ENCODE measurements at places on chromosomes 11 and 22. TPM values are rescaled to one million over a fixed set of nuclear protein-coding genes. Genes with fewer than 3 reads are reported as not detected.

SLC5A1 gene
- 0.38 TPM for polyA plus RNA-seq

FXYD6 gene
- polyA plus RNA-seq: 14.8 TPM

PANX3 gene
- not detected for polyA plus RNA-seq

CLDN5 gene
- 138 TPM for polyA plus RNA-seq

CBLIF gene
- polyA plus RNA-seq: not detected

DNA sequence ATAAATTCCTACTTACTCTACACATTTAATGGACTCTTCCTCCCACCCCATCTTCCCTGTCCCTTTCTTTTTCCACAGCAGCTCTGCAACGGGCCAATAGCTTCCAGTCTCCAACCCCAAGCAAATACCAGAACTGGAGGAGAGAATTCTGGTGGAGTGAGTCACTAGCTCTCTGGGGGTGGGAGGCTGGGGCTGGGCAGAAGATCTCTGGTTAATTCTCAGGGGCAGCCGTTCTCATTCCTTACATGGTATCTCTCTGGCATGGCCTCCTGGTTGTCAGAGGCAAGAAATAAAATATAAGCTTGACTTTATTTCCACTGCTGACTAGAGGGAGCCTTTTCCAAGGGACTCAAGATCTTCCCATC, 90.4 kb upstream of the PARVA start:
- DNase-seq: peak; percentile 76

DNA sequence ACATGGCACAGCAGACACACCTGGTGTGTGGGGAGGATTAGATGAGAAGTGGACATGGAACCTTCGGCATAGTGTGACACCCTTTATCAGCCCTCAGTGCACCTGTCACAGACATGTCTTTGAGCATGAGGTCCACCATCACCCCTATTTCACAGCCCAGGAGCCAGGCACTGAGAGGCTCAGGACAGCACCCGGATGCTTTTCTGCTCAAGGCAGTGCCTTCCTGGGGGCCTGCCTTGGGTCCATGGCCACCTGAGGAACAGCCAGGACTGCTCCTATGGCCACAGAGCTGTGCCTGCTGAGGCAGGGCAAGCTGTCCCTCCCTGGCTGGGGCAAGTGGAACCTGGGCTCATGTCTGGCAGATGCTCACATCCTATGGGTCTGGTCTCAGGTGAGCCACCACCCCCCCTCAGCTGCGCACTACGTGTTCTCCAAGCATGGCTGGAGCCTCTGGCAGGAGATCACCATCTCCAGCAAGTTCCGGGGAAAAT, 75.8 kb downstream of the MORC2 start:
- no peak for DNase-seq

DNA sequence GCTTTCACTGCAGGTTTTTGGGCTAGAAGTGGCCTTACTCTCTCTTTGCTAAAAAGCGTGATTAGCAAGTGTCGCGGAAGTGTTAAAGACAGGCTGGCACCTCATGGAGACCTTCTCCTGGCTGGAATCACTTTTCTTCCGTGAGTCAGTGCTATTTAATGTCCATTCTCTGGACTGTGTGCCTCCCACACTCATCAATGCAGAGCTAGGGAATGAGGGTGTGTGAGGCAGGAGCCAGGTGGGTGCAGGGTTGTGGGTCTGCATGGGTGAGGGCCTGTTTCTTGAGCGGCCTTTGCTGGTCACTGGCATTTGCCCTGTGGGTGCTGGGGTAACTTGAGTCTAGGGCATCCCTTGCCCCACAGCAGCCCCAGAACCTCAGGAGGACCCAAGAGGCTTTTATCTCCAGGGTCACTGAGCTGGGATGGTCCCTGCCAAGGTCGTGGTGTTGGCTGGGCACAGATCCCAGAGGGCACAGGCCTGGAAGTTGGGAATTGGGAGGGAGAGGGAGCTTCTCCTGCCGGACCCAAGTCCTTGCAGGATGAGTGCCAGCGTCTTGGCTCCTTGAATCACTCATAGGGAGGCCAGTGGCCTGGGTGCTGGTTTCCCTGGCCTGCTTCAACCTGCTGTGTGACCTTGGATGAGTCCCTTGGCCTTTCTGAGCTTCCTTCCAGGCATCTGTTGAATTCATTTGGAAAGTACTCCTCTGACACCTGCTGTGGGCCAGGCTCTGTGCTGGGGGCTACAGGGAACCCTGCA, 30.0 kb downstream of the KIAA1671 start:
- DNase-seq: no peak

- no peak for DNase-seq
These were observed 54.8 kb downstream of the TCP11L1 start for GRCh38 chr11:33094157-33094556.

DNA sequence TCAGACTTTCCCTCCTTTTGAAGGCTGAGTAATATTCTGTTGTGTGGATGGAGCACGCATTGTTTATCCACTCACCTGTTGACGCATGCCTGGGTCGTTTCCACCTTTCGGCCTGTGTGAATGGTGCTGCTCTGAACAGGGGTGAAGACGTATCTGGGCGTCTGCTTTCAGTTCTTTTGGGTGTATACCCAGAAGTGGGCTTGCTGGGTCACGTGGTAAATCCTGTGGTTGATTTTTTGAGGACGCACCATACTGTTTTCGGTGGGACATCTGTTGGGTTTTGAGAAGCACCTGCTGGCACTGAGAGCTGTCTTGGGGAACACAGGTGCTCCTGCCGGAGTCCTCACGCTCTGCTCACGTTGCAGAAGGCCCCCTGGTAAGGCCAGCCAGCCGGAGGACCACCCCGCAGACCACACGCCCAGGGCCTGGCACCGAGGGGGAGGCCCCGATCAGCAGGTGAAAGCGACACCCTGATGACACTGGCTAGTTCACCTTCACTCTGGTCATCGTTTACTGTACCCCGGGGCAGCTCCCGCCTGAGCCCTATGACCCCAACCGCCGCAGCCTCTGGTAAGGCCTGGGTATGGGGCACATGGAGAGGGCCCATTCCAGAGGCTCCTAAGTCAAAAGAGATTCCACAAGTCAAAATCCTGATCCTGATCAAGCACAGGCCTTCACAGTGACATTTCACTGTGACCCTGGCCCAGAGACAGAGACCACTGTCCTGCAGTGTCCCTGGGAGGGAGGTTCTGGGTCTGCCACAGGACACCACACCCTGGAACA, 54.5 kb upstream of the PRODH start:
- no peak for DNase-seq

GRCh38 chr11:104946907-104947306, 21.5 kb downstream of the CASP4 start:
- no peak for DNase-seq

DNA sequence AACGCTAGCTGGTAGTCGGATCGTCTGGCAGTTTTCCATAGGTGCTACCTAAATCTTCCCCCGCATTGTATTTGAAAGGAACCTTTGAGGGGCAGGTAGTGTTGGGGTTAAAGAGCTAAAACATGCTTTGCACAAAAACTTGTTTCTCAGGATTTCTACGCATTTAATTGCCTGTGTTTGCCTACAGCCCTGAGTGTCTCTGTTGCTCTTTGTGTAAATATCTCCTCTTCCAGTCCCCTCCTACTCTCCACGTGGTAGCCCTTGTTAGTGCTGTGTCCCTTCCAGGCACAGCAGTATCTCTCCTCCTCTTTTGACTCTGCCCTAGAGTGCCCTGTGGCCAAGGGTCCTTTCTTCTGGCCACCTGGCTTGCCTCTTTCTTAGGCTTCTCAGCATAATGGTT, 81.7 kb downstream of the BARX2 start:
- DNase-seq: no peak

All from psoas muscle (tissue), 8 donors.